T47D (cell line): ENCODE measurements at places on chromosomes 16 and 17.

GRCh38 chr17:13400491-13400890 is 201.2 kb downstream of the HS3ST3A1 start:
- DNase-seq = no peak

- DNase-seq = no peak
Measured at GRCh38 chr17:32970281-32970680, 21.4 kb upstream of the SPACA3 start.

GRCh38 chr17:73013816-73014663 is 78.4 kb downstream of the SLC39A11 start:
- no peak for DNase-seq

DNA sequence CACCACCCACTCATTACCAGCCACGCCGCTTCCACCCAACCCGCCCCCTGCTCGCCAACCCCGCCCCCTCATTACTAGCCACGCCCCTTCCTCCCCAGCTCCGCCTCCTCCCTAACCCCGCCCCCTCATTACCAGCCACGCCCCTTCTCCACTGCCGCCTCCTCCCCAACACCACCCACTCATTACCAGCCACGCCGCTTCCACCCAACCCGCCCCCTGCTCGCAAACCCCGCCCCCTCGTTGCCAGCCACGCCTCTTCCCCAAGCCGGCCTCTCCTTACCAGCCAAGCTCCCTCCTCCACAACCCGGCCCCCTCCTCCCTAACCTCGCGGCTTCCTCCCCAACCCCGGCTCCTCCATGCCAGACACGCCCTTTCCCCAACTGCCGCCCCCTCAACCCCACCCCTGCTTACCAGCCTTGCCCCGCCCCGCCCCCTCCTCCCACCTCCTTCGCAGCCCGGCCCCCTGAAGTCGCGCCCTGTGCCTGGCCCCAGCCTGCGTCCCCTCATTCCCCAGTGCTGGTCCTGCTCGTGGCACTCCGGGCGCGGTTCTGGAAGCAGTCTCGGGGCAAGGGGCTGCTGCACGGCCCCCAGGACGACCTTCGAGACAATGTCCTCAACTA is 7.3 kb downstream of the SLC22A31 start:
- DNase-seq = peak; percentile 83

DNA sequence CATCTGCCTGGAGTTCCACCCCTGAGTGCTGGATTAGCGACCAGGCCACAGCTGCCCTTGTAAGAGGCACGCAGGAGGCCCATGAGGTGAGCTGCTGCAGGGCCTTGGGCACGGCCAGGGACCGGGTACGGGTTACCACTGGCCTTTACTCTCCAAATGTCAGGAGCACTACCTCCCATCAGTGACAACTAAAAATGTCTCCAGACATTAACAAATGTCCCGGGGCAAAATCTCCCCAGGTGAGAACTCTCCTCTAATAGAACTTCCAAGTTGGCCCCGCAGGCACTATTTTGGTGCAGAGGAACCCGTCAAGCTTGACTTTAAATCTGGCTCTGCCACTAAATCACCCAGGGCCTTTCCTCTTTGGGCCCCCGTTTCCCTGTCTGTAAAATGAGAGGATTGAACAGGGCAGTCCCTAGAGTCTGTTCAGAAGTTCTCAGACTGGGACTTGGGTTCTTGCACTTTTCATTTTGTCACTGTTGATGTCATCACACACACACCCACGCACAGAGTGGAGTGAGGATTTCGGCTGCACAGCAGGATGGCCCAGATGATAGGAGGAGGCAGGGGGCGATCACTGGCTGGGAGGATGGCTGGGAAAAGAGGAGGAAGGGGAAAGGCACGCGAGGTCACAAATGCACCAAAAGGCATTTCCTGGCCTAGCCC is 24.5 kb upstream of the MAPT start:
- no peak for DNase-seq

- peak; percentile 80 for DNase-seq
Measured at GRCh38 chr17:19578545-19578944, 44.9 kb downstream of the SLC47A1 start.
